ENCODE measurements at places on chromosomes 2 and 18.

DNA sequence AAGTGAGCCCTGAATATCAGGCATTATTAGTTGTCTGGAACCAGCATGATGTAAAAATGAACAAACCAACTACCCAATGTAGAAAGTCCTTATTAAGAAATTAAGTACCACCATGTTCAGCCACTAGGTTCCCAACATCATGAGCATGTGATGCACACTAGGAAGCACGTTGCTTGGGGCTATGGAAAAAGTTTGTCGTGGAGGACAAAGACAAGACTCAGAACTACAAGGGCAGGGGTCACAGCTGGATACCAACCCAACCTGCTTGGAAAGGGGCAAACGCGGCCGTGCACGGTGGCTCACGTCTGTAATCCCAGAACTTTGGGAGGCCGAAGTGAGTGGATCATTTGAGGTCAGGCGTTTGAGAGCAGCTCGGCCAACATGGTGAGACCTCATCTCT, 64.0 kb downstream of the ADNP2 start:
- no peak for DNase-seq

- no peak for DNase-seq
These were observed 48.1 kb downstream of the HPCAL1 start for GRCh38 chr2:10350761-10351160.

GRCh38 chr2:151782378-151783132, 45.7 kb downstream of the ARL5A start:
- DNase-seq = no peak

DNA sequence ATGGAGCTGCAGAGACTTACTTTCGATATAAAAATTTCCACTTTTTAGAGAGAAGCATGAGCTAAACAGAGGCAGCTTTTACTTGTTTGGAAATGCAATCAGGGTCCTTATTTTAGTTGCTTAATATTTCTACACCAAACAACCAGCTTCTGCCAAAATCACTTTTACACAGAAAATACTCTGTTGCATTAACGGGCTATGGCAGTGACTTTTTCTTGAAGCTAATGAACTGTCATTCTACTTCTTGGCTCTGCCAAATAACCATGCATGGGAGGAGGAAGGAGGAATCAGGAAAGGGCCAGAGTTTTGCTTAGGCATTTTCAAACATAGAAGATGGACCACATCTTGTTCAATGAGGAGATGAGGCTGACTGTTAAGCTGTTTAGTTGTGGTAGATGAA, 23.6 kb upstream of the LTBP1 start:
- no peak for DNase-seq

DNA sequence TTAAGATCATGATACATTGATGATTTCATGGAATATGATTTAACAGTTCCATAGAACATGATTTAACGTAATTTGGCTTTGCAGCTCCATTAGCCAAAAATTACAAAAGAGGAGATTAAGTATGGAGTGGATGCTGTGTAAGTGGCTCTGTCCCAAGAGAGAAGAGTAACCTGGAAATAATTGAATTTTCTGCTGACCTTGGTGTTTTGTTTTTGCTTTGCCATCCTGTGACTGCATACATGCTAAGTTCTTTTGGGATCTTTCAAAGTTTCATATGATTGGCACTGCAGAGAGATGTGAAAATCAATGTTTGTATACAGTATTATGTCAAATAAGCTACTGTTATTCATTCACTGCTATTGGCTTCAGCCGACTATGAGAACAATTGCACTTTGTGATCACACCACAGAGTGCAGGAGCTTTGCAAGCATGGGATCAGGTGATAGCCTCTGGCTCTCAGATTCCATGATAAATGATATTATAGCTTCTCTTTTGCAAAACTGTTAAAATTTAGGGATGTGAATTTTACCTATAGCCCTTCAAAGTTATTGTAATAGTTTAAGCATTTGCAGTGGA, 46.1 kb upstream of the TMEM87B start:
- DNase-seq = no peak

DNA sequence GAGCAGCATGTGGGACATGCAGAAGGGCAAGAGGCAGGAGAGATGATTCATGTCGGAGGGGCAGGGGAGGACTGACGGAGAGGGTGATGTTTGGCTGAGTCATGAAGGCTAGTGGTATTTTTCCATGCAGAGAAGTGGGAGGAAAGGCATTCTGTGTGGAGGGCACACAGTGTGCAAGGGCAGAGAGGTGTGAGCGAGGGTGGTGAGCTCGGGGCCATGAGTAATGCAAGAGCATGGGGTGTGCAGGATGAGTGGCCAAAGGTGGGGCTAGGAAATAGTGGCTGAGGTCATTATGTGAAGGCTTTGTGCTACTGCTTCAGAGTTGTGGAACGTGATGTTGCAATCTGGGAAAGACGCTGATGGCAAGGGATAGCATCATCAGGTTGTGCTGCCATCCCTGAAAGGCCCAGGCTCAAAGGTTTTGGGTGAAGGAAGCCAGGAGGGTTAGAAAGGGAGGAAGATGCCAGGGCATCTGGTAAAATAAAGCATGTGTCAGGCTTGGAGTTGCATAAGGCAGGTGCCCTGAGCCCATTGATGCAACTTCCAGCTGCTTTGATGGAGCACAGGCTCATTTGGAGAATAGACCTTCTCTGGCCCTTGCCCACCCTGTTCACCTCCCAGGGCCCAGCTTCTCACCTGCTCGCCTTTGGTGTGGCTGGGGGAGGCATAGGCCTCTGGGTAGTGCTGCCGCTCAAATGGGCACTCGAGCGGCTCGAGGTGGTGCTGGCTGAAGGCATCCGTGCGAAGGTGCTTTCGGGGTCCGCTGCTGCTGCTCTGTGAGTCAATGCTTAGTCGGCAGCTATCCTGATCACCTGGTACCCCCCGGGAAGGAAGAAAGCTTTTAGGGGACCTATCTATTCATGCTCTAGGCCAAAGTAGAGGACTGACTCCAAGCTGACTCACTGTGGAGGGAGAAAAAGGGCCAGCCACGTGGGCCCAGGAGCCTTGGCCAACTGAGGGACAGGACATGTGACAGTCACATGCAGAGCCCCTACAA, 37.5 kb downstream of the PAX8 start:
- DNase-seq = peak; percentile 100

GRCh38 chr2:15357922-15358321, 203.2 kb downstream of the NBAS start:
- DNase-seq = no peak

Measured in fibroblast of mammary gland (primary cell).